Stimulated activated CD8-positive, alpha-beta memory T cell treated with anti-CD3 and anti-CD28 coated beads, Interleukin-2, amount 100 ng/mL, for 1 hour (primary cell): ENCODE measurements at places on chromosomes 2 and 18.

- DNase-seq = no peak
Observed at GRCh38 chr2:176158855-176159662, 2.0 kb downstream of the HOXD3 start.

- DNase-seq = no peak
Observed at GRCh38 chr2:74530239-74531187, 780 bp downstream of the HTRA2 start.

GRCh38 chr2:134261398-134262131 lies 7.7 kb downstream of the MGAT5 start:
- DNase-seq = no peak

DNA sequence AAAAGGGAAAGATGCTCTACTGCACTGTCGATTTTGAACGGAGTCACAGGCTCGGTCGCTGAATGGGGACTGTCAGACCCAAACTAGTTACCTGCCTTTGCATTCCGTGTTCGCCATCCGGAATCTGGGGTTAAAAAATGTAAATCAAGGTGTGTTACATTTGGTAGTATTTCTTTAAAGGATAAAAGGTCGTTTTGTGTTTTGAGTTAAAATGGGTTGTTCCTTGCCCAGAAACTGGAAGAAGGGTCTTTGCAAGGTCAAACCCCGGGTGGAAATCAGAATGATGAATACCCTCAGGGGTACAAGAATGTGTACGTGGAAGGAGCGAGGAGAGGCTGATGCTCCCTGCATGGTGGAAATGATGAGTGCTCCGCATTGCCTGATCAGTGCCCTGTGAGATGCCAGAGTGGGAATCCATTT lies 1.0 kb downstream of the VSNL1 start:
- no peak for DNase-seq

- no peak for DNase-seq
Observed at GRCh38 chr2:213185147-213185822, 33.9 kb upstream of the IKZF2 start.

DNA sequence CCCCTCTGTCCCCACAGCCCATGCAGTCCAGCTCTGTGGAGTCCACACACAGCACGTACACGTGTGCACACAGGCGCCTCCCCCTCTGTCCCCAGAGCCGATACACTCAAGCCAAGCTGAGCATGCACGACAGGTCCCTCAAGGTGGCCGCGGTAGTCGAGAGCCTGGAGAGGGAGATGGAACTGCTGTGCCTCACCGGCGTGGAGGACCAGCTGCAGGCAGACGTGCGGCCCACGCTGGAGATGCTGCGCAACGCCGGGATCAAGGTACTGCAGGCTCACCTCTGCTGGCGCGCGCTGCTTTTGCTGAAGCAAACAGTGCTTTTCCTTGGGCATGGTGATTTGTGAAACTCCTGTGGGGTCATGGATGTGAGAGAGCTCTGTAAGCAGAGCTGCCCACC lies 58.5 kb upstream of the NFATC1 start:
- DNase-seq = no peak

- DNase-seq = no peak
Observed at GRCh38 chr2:145410086-145410485, 890.2 kb upstream of the ZEB2 start.

GRCh38 chr18:77071061-77071460 lies 61.5 kb downstream of the MBP start:
- no peak for DNase-seq

- DNase-seq = no peak
Observed at GRCh38 chr2:191863988-191864387, 17.1 kb upstream of the CAVIN2 start.

DNA sequence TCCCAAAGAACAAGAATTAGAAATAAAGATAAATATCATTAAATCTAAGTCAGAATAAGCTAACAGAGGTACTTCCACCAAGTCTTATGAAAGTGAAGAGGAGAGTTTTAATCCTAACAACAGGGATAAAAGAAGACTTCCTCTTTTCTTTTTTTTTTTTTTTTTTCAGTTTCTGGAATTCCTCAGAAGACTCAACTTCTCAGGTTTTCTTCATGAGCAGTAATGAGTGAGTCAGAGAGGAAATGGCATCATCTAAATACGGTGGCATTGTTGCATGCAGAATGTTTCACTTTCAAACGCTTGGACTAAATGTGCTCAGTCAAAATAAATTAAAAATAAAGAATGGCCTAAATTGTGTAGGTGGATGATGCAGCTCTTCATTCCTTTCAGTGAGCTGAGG lies 45.6 kb upstream of the ARHGAP15 start:
- DNase-seq = no peak

GRCh38 chr2:135320465-135321355 lies 210.3 kb downstream of the ZRANB3 start:
- no peak for DNase-seq

GRCh38 chr2:217987391-217987790 lies 15.4 kb downstream of the TNS1 start:
- no peak for DNase-seq

DNA sequence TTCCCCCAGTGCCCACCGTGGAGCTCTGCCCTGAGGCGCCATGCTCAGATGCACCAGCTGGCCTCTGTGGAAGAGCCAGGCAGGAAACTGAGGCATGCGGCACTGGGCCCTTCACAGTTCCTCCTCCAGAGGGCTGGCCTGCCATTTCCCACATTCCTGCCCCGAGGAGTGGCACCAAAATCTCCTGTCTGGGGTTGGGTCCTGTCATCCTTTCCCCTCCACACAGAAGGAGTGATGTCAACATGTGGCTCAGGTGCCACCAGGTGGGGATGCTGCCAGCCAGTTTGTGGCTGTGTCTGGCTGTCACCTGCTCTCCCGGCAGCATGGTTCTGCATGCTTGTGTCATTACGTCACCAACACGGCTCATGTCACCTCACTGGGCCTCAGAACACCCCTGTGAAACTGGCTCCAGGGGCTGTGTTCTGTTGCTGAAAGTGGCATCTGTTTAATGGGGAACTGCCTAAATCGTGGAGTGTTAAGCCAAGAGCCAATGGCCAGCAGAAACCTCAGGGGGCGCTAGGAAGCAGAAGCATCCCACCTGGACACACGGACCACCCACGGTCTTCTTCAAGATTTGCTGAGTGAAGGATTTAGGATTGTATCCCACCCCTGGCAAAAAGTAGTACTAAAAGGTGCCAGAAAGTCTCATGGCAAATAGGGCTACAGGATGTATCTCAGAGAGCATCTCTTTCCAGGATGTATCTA lies 51.3 kb downstream of the ZAP70 start:
- no peak for DNase-seq

GRCh38 chr2:64652231-64653108 lies 1.2 kb downstream of the SERTAD2 start:
- DNase-seq = no peak

DNA sequence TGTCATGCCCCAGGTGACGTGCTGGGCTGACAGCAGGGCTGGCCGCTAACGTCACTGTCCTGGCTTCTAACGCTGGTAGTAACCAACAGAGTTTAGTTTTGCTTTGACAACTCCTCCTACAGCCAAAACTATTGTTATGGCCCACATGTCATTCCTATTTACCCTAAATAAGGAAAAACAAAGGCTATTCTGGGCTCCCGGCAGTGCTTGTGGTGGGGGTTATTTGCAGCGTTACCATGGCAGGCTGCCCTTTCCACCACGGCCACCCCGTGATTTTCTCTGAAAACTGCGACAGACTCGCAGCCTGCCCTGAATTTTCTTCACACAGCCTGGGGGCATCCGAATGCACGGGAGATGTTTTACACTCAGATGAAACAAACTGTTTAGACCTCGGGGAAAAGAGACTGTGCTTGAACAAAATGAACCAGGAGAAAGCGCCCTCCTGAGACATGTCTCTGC lies 115.2 kb downstream of the FAM210A start:
- DNase-seq = no peak

DNA sequence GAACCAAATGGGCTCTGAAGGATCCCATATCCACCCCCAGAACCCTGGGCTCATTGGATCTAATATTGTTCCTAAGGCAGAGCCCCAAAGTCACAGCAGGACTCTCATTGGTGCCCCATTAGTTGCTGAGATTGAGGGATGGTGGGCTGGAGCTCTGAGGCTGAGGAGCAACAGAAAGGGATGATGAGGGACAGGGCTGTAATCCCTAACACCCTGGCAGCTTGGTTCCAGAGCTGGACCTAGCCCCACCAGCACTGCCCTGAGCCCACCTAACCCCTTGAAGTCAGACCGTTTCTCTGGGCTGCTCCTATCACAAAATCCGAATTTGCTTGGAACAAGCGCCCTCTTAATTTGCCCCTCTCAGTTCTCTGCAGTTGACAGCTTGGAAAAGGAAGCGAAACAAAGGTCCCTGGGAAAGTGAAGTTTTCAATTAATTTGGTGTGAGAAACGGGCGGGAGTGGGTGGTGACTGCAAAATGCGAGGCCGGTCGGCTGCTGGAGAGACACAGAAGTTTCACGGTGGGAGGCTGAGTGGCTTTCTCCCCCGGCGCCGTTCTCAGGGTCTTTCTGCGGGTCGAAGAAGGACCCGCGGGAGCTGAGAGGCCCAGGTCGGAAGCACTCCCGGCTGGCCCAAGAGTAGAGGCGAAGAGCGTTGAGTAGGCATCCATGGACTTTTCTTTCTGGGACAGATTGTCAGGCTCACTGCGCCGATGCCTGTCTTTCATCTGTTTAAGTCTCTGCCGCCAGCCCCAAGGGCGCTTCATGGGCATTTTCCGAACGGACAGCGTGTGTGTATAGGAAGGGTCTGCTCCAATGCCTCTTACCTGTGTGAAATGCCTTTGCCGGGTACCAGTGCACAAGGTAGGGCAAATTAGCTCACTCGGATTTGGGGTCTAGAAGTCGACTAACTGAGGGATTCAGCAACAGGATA lies 927 bp upstream of the HOXD13 start:
- DNase-seq = no peak

- DNase-seq = no peak
Observed at GRCh38 chr2:107380912-107381311, 445.8 kb upstream of the RGPD4 start.

GRCh38 chr2:46538393-46538792 lies 59.0 kb downstream of the TMEM247 start:
- no peak for DNase-seq

DNA sequence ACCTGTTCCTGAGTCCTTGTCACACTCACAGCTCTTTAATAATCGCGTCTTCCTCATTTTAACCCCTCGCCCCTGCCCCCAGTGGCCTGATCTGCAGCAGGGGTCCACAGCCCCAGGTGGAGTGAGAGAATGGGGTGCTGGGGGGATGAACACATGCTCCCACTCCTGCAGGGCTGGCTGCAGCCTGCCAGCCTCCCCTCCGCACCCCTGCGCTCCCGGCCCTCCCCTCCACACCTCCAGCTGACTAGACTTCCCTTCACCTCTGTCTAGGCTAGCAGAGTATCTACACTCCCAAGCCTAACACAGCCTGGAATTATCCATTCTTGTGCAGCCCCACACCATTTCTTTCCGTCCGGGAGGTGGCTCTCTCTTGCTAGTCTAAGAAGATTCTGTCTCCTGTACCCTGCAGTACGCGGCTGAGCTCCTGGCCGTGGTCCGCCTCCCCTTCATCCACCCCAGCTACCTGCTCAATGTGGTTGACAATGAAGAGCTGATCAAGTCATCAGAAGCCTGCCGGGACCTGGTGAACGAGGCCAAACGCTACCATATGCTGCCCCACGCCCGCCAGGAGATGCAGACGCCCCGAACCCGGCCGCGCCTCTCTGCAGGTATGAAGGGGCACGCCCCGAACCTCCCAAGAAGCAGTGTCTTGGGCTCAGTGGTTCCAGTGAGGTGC lies 231.6 kb downstream of the ATAD2B start:
- DNase-seq = no peak

DNA sequence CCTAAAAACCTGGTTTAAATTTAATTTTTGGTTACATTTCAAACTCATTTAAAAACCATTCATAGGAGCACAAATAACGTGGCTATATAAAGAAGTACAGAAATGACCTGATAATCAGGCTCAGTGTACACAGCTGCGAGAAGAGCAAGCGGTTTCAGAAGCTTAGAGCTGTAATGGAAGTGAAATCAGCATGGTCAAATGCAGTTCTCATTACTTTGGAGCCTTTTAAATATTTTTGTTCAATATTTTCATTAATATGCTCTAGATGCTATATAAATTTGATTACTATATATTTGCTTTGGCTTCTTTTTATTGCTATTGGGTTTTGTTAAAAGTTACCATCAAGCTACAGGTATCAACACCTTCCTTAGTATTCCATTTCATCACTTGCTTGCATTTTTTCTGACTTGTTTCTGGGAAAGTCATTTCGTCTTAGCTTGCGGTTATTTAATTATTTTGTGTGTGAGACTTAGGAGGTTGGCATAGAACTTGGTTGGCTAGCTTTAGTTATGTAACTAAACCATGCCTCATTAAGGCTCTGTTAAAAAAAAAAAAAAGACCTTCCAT lies 58.7 kb downstream of the AFTPH start:
- no peak for DNase-seq

- no peak for DNase-seq
Observed at GRCh38 chr18:33841221-33841967, 263.4 kb downstream of the ASXL3 start.

DNA sequence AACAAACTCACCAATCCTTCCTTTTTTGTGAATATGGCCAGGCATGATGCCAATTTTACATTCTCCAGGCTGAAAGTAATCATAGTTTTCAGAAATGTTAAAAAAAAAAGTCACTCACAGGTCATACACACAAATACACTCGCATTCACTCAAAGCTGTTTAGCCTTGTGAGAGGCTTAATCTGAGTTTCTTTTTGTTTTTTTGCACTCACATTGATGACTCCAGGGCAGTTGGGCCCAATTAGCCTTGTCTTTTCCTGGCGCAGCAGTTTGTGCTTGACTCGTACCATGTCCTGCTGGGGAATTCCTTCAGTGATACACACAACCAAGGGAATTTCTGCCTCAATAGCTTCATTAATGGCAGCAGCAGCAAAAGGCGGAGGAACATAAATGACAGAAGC lies 18.0 kb downstream of the SUCLG1 start:
- no peak for DNase-seq

DNA sequence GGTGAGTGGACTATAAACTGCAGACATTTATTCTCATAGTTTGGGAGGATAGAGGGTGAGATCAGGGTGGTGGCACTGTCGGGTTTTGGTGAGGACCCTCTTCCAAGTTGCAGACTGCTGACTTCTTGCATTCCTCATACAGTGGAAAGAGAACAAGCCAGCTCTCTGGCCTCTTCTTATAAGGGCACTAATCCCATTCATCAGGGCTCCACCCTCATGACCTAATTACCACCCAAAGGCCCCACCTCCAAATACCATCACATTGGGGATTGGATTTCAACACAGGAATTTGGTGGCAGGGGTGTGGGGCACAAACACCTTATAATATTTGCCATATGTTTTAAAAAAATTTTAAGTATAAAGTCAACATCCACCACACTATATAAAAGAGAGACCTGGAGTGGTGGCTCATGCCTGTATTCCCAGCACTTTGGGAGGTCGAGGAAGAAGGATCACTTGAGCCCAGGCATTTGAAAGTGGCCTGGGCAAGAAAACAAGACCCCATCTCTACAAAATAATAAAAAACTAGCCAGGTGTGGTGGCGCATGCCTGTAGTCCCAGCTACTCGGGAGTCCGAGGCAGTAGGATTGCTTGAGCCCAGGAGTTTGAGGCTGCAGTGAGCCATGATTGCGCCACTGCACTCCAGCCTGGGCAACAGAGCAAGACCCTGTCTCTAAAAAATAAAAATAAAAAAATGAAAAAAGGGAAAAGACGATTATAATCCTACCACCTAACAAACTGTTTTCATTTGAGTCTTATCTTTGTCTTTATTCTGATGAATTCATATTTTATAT lies 44.0 kb downstream of the TCF7L1 start:
- no peak for DNase-seq

GRCh38 chr2:155727187-155727895 lies 605.2 kb downstream of the NR4A2 start:
- no peak for DNase-seq
